ENCODE measurements at places on chromosomes 6 and 20.

DNA sequence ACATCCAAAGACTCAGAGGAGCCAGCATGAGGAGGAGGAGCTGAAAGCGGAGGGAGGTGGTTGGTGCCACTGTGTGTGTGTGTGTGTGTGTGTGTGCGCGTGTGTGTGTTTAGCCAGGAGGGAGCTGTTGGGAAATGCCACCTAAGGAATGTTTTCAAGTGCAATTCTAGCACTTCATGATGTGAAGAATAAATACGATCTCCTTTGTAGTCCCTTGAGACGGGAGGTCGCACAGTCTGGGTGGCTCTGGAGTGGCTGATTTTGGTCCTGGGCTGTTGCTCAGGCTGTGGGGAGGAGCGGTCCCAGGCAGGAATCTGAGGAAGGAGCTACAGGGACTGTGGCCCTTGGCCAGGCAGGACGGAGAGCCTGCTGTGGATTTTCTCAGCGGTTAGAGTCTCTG is 93.7 kb downstream of the PPP1R14C start:
- DNase-seq = no peak

DNA sequence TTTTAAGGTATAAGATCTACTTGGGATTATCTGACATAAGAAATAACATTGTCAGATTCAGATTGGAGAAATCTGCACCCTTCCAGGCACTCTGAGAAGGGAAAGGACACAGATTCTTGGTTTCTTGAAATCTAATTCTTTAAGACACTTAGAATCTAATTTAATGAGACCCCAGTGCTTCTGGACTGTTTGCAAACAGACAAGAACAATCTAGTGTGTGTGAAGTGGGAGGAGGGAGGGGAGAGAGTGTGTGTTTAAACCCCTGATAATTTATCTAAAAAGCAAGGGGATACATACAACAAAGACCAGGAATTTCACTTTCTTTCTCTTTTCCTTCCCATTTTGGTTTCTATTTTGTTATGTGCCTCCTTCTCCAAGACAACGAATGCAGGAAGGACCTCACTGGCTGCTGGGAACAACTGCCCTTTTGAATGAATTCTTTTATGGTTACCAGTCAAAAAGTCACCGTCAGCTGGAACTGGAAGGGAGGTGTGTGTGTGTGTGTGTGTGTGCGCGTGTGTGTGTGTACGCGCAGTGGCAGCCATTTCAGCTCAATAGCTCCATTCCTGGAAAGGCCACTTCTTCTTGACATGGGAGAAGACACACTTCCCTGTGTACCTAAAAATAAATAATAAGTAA is 129.4 kb downstream of the BCAS1 start:
- no peak for DNase-seq

DNA sequence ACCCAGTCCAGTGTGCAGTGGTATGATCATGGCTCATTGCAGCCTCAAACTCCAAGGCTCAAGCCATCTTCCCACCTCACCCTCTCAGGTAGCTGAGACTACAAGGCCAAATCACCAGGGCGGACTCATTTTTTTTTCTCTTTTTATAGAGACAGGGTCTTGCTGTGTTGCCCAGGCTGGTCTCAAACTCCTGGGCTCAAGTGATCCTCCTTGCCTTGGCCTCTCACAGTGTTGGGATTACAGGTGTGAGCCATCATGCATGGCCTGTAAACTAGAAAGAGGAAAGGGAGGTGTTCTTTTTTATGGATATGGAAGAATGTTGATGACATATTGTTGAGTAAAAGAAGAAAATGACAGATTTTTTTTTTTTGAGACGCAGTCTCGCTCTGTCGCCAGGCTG is 5.1 kb upstream of the BEND3 start:
- no peak for DNase-seq

DNA sequence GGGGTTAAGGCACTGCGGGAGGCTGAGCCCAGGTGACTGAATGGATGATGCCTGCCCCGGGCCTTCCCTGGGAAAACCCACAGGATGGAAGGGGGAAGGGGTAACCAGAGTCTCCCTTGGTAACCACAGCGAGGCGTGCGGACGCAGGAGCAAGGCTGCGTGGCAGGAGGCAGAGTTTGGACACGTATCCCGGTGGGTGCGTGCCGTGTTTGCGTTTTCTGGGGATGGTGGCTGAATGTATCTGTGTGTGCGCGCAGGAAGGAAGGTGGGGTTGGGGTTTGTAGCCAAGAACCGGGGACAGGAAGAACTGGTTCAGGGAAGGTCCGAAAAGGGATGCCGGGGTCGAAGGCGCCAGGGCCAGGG is 1.8 kb downstream of the MDGA1 start:
- no peak for DNase-seq

DNA sequence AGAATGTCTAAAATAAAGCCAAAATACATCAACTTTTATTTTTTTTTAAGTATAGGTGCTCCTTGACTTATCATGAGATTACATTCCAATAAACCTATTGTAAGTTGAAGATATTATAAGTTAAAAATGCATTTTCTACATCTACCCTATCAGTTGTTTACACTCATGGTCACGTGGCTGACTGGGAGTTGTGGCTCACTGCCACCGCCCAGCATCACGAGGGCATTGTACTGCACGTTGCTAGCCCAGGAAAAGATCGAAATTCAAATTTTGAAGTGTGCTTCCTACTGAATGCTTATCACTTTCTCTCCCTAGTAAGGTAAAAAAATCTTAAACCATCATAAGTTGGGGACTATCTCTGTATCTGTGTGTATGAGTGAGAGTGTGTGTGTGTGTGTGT is 126.6 kb upstream of the RIN2 start:
- DNase-seq = no peak

DNA sequence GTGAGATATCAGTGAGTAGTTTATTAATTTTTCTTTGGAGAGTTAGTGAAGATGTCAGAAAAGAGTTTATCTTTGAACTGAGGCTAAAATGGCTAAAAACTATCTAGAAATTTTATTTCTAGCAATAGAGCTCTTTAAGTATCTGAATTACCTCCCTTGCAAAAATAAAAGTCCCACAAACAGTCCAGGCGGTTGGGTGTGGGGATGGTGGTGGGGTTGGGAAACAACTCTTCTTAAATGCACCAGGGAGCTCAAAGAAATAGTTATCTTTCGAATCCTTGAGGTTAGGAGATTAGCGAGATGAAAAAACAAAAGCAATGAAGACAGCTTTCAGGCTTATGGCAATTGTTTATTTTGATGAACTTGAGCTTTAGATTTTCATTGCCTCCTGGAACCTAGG is 1299.1 kb upstream of the ADGRB3 start:
- no peak for DNase-seq

- no peak for DNase-seq
Observed at GRCh38 chr6:72328775-72329174, 293.1 kb upstream of the KCNQ5 start.

DNA sequence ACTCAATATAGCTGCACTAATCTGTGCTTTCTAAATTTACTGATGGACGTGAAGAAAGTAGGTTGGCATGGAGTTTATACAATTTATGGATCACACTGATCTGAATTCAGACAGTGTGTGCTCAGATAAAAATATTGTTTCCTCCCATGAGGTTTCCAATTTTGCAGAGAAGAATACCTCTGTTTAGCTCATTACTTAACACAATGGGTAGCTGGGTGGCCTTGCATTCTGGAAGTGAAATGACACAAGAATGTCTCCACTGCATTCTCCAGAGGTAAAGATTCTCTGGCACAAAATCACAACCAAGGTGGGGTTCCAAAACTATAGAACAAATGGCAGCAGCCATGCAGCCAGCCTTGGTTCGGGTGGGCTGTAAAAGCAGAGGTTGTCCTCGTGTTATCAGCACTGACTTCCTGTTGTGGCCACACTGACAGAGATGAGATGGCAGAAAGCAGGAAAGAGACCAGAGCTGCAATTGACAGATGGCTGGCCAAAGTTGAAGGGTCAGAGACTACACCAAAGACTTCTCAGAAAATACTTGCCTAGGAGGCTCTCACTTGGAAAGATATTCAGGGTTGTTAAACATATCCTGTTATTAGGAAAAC is 50.2 kb downstream of the HDAC2 start:
- DNase-seq = no peak

- DNase-seq = no peak
Observed at GRCh38 chr6:162151021-162151665, 576.4 kb downstream of the PRKN start.

GRCh38 chr20:22946596-22946995 is 88.5 kb upstream of the SSTR4 start:
- no peak for DNase-seq

DNA sequence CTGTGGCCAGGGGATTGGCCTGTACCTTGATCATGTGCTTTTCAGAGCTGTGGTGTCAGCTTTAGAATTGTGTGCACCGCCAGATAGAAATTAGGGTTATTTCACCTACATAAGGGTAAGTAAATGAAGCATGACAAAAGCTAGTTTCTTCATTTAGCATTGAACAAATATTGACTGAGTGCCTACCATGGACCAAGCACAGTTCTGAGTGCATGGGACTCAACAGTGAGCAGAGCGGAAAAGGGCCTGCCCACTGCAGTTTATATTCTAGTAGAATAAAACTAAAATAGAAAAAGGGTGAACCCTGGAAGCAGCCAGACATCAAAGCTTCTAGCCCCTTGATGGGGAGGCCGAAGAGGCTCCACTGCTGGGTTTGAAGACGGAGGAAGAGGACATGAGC is 25.6 kb downstream of the ECT2L start:
- DNase-seq = no peak

GRCh38 chr6:170159022-170159965 is 131.6 kb downstream of the DLL1 start:
- no peak for DNase-seq

- DNase-seq = no peak
Observed at GRCh38 chr6:141024526-141024925, 1108.2 kb upstream of the GJE1 start.

- no peak for DNase-seq
Observed at GRCh38 chr6:170022291-170022722, 268.6 kb downstream of the DLL1 start.

GRCh38 chr20:1741309-1742048 is 83.9 kb upstream of the SIRPG start:
- DNase-seq = no peak

DNA sequence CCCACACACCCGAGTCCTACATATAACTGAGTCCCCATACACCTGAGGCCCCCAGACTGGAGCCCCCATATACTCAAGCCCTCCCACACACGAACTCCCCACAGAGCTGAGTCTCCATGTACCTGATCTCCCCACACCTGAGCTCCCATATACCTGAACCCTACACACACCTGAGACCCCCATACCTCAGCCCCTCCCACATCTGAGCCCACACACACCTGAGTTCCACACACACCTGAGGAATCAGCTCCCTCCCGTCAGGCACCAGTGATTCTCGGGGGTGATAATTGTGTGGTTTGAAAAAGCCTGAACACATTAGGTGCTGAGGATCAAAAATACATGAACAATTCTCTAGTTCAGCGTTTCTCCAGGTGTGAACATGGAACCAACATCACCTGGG is 15.4 kb downstream of the PFDN4 start:
- DNase-seq = no peak

Measured in activated CD4-positive, CD25-positive, alpha-beta regulatory T cell treated with anti-CD3 and anti-CD28 coated beads, Interleukin-2, amount 50 U/mL, for 16 hours (primary cell).